ENCODE measurements at places on chromosomes 6 and 20. TPM values are rescaled to one million over a fixed set of nuclear protein-coding genes. Genes with fewer than 3 reads are reported as not detected.

ZBTB12 gene
- total RNA-seq, result 2.0 TPM

GRCh38 chr20:11582060-11582459 lies 335.6 kb upstream of the BTBD3 start:
- peak; percentile 18 for DNase-seq

DNA sequence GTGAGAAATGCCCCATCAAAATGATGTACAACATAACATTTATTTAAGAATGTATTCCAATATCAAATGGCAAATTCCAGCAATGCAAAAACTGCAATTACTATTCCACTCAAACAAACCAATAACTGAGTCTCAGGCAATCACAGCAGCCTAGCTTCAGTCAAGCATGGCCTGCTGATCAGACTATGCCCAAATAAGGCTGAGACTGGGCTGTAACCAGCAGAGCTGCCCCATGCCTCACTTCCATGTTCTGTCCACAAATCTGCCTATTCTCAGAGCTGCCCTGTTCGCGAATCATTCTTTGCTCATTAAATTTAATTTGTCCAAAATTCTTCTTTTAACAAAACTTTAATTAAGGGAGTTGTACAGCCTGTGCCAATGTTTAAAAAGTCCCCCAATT lies 155.4 kb downstream of the FNDC1 start:
- DNase-seq, result no peak

DNA sequence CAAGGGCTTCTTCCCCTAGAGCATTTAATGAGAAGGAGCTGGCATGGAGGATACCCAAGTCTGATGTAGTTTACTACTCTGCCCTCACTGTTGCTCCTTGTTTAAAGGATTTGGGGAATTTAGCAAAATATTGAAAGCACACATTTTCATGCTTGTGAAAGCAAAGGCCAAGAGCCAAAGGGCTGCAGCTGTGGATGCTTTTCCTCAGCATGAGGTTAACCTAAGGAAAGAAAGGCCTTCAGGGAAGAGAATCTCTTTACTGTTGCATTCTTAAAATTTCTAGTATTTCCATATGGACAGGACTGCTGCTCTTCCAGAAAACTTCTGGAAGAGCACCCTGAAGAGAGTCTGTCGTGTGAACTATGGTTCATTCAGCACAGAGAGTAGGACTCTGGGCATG lies 45.9 kb upstream of the SASH1 start:
- no peak for DNase-seq

DNA sequence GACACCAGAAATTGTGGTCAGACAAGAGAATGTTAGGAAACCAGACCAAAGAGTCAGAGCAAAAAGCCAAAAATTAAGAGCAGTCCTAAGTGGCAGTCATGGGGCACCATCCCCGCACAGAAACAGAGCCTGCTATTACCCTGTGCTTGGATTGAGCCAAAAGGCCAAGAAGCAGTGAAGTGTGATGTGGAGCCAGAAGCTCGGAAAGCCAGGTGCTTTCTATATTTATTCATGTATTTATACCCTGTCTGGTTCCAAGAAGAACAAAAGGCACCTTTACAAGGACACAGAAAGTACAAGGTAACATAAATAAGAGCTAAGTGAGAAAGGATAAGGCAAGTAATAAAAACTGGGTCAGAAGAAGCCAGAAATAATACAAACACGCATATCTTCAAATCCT lies 336.2 kb upstream of the CNR1 start:
- DNase-seq, result no peak

GRCh38 chr20:9392892-9393857 lies 121.2 kb upstream of the LAMP5 start:
- peak; percentile 83 for DNase-seq

DNA sequence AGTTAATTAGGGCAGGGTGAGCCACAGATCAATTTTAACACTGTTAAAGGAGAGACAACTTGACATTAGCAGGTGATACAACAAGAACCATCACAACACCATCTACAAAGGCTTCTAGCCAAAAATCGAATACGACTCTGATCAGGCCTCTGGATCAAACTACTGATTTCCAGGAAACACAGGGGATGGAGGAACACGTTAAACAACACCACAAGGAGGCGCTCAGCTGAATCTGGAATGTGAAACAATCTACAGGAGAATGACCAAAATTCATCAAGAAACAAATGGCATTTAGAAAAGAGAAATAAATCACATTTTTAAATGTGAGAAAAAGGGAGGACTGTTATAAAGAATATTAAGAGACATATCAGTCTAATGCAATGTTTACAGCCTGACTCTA lies 13.5 kb upstream of the MAFB start:
- peak; percentile 32 for DNase-seq
